Stimulated activated naive CD4-positive, alpha-beta T cell treated with Interleukin-2 at 50 U/mL for 16 hours (primary cell): ENCODE measurements at places on chromosomes 1 and 21.

- DNase-seq = peak; percentile 40
Observed at GRCh38 chr1:27634177-27634984, 604 bp downstream of the FGR start.

GRCh38 chr1:208211921-208212843 lies 32.0 kb downstream of the PLXNA2 start:
- DNase-seq = no peak

DNA sequence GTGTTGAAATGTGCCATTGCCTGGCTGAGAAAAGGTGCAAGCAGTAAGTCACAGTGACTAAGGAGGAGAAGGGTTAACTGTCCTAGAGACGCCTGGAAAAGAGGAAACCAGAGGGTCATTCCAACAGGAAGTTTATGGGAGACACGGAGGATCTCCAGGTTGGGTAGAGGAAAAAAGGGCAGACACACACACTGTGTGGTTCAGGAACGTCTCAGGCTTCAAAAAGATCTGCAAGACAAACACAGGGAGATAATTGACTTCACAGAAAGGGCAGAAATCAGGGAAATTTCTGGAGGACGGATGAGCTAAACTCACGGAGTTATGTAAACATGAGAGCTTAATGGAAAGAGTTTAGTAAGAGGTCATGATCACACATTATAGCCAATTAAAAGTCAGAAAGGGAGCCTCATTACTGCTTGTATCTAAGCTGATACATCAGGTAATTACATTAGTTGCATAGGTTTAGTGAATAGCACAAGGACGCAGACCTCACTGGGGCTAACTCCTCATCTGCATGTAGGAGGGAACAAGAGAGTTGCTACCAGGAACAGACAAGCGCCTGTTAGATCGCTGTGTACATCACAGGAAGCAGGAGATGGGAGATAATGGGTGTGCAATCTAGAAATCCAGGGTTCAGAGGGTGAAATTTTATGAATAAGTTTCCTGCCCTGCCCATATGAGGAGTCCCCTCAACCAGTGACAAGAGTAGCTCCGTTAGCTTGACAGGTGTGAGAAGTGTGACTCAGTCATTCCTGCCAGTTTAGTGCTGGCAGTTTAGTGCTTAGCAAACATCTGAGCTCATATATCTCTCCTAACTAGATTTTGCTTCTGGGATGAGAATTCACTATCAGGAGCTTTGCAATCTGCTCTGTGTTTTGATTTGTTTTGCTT lies 96.6 kb upstream of the TNR start:
- DNase-seq = no peak

DNA sequence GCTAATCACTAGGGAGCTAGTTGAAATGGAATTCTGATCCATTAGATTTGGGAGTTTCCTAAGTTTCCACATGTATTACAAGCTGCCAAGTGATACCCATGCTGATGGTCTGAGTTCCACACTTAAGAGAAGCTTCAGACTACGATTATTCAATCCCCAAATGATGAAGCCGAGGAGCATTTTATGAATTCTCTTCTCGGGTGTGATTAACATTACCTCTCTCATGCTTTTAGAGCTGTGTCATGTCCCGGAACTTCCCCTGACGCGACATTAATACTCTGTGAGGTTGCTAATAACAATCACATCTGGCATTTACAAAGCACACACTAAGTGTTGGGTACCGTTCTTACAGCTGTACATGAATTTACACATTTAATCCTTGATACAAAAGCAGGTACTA lies 63.0 kb downstream of the KCNJ15 start:
- no peak for DNase-seq

DNA sequence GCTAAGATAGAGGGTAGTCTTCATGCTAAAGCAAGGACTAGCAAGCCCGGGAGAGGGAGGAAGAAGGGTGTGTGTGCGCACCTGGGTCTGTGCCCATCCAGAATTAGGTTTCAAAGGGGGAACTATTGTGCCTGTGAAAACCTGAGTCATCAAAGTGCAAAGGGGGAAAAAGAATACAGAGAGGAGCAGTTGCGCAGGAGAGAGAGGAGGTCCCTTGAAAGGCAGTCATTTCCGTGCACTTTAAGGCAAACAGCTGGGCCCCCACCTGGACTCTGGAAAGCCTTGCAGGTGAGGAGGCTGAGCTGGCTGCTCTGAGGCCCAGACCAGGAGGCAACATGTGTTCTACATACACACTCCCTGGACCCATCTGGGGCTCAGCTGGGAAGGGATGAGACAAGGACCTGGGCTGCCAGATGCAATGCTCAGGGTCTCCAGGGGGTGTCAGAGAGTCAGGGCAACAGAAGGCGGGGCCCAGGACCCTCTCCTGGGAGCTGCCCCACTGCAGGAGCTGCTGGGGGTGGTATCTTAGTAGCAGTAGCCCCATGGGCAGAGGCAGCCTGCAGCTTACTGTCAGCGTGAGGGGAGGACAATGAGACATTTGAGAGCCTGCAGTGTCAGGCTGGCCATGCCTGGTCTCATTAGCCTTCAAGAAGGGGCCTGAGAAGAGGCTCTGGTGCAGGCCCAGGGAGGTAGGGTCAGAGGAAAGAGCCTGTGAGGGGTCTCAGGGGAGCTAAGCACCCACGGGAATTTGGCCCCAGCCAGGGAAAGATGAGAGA lies 14.3 kb downstream of the PROK1 start:
- DNase-seq = no peak

- DNase-seq = no peak
Observed at GRCh38 chr1:15916417-15916816, 59.5 kb downstream of the ZBTB17 start.

DNA sequence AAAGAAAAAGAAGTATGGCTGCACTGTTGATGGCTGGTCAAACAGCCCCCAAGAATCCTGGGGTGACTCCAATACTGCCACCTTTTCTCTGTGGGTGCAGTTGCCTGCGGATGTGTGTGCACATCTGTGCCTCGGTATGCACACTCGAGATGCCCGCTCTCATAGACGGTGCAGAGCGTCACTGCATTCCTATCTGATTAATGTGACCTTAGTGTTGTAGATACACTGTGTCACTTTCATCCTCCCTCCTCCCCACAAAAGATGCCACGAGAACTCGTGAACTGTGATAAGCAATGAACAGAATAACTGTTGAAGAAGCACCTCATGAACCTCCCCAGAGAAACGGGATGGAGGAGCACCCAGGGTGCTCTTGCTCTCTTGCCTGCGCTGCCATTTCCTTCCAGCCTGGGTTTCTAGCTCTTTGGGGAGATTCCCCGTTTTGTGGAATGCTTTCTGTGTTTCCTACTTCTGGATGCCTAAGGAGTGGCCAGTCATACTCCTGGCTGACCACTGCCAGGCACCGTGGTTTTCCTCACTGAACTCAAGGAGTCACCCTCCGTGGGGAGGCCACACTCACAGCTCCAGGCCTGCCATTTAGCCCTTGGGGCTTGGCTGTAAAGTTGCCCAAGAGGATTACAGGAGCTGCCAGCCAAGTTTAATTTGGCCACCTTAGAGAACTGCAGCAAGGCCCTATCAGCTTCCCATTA lies 32.0 kb downstream of the NTPCR start:
- no peak for DNase-seq

- DNase-seq = no peak
Observed at GRCh38 chr1:236099355-236099974, 34.6 kb upstream of the NID1 start.

DNA sequence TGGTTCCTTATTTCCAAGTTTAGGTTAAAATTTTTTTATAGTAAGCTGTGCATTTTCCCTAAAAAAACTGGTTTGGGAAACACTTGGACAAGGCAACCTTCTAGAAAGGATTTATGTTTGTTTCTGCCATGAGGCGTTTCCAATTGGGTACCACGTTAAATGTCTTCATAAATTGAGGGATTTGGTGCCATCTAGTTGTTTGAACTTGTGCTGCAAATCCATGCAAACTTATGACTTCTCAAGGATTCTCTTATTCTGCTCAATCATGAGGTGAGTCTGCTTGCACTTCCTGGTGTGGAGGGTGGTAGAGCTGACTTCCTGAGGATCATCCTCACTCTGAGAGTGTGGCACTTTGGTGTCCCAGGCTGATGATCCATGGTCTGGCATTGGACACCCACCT lies 123.3 kb downstream of the PCNX2 start:
- DNase-seq = no peak

- DNase-seq = no peak
Observed at GRCh38 chr1:170559166-170559565, 27.2 kb downstream of the GORAB start.

GRCh38 chr1:213303286-213303685 lies 252.2 kb downstream of the RPS6KC1 start:
- DNase-seq = no peak

- DNase-seq = no peak
Observed at GRCh38 chr1:5750186-5751162, 241.8 kb downstream of the NPHP4 start.

DNA sequence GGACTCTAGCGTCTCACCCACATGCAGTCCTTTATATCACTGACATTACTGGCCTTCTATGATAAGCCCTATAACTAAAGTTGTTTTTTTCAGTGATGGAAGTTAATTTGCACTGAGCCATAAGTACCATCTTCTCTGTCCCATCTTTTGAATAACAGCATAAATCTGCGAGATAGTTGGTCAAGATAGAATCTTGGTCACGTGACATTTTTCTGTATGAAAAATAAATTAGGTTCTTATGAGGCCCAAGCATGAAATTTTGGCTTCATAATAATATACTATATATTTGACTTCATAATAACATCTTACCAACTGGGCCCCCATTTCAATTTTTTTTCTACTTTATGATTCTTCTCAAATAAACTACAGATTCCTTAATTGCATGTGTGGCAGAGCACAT lies 285.5 kb downstream of the KCNH1 start:
- DNase-seq = no peak

DNA sequence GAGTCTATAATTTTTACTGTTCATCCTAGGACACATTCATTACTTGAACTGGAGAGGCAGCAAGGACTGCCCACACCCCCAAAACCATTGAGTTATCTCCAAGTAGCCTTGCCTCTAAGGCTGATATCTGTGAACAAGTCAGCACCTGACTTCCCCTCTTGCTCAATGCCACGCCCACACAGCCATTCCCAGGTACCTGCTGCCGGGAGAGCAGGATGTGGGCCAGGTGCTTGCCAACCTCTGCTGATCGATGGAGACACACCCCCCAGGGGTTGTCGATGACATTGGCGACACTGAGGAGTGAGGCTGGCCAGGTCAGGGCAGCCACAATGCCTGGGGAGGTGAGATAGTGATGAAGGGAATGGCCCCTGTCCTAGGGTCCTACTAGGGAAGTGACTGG lies 60.1 kb downstream of the TMCO4 start:
- no peak for DNase-seq

GRCh38 chr1:162373072-162373427 lies 3.6 kb downstream of the SPATA46 start:
- DNase-seq = no peak

GRCh38 chr1:81562934-81563333 lies 237.8 kb upstream of the ADGRL2 start:
- no peak for DNase-seq

GRCh38 chr1:32758795-32759430 lies 56.3 kb upstream of the SYNC start:
- DNase-seq = no peak

DNA sequence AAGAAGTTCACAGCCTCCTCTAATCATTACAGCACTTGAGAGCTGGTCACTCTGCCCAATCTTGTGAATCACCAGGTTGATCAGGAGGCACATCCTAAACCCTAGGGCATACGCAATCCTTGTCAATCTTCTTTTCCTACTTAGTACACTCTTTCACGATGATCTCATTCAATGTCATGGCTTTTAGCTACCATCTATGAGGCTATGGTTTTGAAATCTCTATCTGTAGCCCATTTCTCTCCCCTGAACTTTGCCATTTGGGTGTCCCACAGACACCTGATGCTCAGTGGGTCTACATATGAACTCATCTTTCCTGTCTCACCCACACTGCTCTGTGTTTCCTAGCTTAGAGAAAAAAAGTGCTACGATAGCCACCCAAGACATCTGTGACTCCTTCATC lies 1.9 kb upstream of the MED18 start:
- DNase-seq = no peak

DNA sequence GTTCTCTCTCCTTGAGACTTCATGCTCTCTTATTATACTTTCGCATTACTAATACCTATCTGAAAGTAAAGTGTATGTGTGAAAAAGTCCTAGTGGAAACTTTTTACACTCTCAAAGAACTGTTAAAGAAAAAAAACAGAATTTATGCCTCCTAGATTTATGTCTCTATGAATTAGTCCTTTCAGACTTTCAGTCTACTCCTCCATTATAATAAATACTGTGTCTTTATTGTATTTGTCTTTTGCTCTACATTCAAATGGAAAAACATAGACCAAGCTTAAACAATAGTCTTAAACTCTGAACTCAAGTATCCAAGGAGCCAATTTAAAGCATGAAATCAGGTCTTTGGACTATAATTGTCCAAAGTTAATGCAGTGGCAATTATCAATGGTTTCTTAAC lies 1449.0 kb downstream of the PLA2G4A start:
- no peak for DNase-seq

DNA sequence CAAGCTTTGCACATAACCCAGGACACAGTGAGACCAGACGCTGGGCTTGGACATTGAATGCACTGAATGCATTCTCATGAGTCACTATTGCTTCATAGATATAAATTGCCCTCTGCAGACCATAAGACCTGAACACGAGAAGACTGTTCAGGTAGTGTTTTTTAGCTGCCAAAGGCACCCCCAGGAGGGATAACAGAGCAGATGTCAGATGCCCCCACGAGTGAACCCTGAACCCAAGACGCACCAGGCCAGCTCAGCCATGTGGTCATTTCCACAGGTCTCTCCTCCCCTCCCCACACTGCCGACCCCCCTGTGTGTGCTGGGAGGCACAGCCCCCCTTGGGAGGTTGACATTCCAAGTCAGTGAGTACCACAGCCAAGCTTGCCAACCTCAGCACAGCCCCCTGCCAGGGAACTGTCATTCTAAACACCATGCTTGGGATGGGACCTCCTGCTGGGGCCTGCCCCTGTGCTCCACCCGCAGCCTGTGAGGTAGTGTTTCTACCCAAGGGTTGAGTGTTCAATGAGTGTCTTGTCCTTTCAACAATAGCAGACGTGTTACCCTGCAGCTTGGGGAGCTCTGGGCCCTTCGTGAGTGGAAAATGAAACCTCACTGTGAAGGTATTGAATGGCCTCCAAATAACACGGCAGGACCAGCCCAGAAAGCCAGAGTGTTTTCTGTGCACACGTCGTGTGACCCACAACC lies 68.2 kb downstream of the PSMG1 start:
- DNase-seq = no peak

DNA sequence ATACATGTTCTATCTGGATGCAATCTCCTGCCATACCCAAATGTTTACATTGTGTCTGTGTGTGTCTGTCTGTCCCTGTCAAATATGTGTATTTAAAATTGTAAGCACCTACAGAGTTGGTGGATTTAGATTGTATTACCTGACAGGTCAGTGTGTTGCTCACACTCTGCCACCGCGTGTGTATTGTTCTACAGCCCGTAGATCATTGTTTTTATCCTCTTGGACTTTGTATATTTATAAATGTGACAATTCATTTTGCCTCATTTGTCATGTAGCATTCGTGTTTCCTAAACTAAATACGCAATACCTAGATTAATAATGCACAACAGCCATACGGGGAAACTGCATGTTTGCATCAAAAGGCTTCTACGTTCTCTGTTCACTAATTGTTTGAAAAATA lies 634 bp downstream of the ALG14 start:
- no peak for DNase-seq
